Caudate nucleus (tissue), 63 donors: ENCODE measurements at places on chromosomes 12 and 14.

GRCh38 chr12:9669019-9669326, 540 bp upstream of the CLEC2D start:
- DNase-seq = no peak

GRCh38 chr12:52252728-52253343, 19.8 kb downstream of the KRT7 start:
- DNase-seq = no peak

GRCh38 chr12:3463921-3464320, 27.1 kb upstream of the PRMT8 start:
- no peak for DNase-seq

- peak; percentile 93 for DNase-seq
Observed at GRCh38 chr12:49322708-49323523, at the start of gene TROAP. Gene TROAP (plus strand): TSS chr12:49323255. CDS start chr12:49323609, 354 bp downstream.
